ENCODE measurements at places on chromosomes 7 and 10.

GRCh38 chr7:87413029-87413428 is 62.5 kb downstream of the ABCB4 start:
- DNase-seq = no peak

DNA sequence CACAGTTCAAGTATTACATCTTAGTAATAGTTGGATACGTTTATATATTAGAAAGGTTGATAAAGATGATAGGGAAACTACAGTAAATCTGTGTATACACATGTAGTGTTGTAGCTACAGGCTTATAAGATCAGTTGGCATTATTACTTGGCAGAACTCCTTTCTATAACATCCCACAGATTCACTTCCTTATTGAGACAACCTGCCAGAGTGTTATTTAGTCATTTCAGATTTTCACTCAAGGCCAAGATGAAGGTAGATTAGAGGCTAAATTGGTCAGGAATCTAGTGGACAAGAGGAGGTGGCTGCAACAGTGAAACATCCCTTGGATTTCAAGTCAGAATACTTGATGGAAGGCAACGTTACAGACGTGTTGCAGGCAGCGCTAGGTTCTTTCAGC is 63.0 kb downstream of the PAPSS2 start:
- no peak for DNase-seq

DNA sequence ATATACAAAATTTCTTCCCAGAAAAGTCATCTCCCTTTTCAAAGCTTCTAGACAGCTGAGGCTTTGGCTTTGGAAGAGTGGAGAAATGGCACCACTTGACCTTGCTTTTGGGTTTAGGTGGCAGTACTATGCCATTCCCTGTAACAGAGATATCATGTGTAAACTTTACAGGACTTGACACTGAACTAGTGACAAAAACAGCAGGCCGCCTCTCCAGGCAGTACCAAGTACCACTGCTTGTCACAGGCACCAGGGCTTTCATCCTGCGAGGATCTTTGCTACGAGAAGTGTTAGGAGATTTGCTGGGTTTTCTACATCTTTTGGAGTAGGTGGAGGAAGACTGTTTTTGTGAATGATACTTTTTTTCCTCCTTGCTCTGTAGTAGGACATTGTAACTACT is 32.6 kb upstream of the ANLN start:
- DNase-seq = no peak

- no peak for DNase-seq
Observed at GRCh38 chr10:79331709-79332108, 15.6 kb upstream of the PPIF start.

- DNase-seq = no peak
Observed at GRCh38 chr7:135075716-135076115, 72.2 kb upstream of the TMEM140 start.

GRCh38 chr7:4550117-4550516 is 132.0 kb upstream of the FOXK1 start:
- no peak for DNase-seq

- DNase-seq = no peak
Observed at GRCh38 chr7:158322616-158323530, 264.8 kb downstream of the PTPRN2 start.

DNA sequence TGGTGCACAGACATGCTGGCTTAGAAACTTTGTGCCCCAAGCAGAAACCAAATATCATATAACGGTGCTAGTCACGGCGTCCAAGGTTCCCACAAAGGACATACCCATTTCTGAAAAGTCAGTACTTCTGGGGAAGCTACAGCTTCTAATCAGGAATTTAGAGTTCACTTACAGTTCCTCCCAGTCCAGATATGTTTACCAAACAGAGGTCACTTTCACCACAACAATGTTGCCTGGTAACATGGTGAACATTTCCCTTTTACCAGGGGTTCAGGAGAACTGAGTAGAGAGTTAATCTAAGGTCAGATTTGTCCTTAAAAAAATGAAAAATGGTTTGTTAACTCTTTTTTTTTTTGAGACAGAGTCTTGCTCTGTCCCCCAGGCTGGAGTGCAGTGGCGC is 265.9 kb upstream of the MKLN1 start:
- DNase-seq = no peak

DNA sequence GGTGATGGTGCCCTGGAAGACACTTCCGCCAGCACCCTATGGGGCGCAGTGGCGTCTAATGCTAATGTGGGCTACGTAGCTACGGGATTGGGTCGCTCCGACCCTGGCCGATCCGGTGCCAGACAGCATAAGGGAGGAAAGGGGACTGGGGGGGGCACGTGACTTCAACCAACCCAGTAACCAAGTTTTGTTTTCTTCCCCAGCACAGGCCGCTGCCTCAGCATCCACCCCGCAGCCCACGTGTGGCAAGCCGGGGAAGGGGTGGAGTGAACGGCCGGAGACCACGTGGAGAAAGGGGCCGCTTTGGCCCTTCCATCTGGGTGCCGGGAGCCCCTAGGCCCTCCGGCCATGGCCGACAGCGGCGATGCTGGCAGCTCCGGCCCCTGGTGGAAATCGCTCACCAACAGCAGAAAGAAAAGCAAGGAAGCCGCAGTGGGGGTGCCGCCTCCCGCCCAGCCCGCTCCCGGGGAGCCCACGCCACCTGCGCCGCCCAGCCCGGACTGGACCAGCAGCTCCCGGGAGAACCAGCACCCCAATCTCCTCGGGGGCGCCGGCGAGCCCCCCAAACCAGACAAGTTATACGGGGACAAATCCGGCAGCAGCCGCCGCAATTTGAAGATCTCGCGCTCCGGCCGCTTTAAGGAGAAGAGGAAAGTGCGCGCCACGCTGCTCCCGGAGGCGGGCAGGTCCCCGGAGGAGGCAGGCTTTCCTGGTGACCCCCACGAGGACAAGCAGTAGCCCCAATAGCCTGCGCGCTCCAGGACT is 2.5 kb downstream of the PRR15 start:
- DNase-seq = no peak

GRCh38 chr10:82211346-82211745 is 336.4 kb downstream of the NRG3 start:
- no peak for DNase-seq

DNA sequence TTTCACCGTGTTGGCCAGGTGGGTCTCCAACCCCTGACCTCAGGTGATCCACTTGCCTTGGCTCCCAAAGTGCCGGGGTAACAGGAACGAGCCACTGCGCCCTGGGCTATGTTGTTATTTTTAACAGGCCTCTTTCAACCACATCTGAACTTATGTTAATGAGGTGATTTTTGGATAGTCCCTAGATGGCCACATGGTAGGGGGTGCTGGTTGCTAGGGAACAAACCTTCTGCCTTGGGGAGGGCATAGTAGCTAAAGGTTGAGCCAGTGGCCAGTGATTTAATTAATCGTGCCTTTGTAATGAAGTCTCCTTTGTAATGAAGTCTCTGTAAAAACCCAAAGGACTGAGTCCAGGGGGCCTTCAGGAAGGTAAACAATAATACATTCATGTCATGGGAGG is 9.1 kb downstream of the COMTD1 start:
- DNase-seq = no peak

DNA sequence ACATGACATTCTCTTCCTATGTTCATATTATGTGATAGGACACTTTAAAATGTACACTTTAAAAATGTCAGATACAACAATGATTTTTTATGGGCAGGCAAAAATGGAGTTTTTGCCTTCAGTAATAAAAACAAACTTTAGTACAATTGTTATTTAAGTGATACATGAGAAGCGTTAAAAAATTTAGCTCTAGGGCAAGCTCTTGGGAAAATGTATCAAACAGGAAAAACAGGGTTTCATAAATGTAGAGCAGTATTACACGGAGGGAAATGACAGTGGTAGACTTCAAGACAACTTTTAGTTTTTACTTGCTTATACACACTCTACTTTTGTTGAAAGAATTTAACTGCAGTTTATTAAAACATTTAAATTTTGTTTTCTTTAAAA is 1.5 kb downstream of the FHIP2A start:
- DNase-seq = peak; percentile 13

GRCh38 chr10:44400541-44400940 is 15.6 kb upstream of the CXCL12 start:
- DNase-seq = no peak

- no peak for DNase-seq
Observed at GRCh38 chr10:24119896-24120295, 89.0 kb upstream of the KIAA1217 start.

- DNase-seq = no peak
Observed at GRCh38 chr10:106338486-106338885, 826.0 kb downstream of the SORCS1 start.

- no peak for DNase-seq
Observed at GRCh38 chr7:137999496-138000080, 2.3 kb downstream of the CREB3L2 start.

DNA sequence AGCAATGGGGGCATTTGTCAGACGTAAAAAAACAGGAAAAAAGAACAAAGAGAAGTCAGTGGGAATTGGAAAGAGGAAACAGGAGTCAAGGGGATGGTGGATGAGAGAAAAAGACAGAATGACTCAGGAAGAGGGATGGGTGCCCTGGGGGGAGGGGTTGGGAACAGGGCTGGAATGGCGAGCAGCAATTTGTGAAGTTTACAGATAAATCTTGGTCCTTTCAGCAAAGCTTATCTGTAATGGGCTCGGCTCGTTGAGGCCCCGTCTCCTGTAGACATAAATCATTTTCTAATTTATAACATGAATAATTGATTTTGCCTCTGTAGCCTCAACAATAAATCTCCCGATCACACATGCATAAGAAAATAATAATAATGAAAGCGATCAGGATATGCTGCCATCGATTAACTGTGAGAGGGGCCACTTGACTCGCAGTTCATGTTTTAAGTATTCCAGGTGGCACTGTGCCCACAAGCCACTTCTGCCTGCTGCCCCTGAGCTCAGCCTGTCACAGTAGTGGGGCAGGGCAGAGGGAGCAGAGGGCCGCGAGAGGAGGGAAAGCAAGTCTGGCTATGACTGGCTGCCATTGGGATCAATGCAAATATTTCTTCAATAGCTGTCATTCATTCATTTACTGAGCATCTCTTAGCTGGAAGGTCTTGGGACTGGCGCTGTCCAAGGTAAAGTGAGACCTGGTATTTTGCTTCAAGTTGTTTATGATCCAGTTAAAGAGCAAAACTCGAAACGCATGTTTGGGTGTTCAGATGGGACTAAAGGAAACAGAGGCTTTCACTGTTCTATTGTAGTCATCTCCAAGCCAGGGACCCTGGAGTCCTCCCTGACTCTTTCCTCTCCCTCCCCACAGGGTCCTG is 47.4 kb upstream of the R3HCC1L start:
- DNase-seq = no peak

DNA sequence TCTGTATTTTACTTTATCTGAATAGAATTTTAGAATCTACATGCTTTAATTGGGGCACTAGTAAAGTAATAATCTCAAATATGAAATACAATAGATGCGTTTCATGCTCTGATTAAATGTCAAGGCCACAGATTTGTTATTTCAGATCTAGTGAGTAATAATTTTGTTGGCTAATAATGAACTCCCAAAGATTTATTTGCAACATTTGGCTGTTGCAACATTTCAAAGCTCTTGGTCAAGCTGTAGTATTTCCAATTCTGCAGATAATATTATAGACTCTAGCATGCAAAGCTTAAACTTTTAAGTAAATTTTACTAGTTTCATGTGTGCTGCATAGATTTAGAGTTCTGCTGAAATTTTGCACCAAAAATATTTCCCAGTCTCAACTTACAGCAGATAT is 16.7 kb downstream of the LRRN3 start:
- DNase-seq = no peak

GRCh38 chr10:2748287-2748686 is 319.1 kb upstream of the PFKP start:
- no peak for DNase-seq

DNA sequence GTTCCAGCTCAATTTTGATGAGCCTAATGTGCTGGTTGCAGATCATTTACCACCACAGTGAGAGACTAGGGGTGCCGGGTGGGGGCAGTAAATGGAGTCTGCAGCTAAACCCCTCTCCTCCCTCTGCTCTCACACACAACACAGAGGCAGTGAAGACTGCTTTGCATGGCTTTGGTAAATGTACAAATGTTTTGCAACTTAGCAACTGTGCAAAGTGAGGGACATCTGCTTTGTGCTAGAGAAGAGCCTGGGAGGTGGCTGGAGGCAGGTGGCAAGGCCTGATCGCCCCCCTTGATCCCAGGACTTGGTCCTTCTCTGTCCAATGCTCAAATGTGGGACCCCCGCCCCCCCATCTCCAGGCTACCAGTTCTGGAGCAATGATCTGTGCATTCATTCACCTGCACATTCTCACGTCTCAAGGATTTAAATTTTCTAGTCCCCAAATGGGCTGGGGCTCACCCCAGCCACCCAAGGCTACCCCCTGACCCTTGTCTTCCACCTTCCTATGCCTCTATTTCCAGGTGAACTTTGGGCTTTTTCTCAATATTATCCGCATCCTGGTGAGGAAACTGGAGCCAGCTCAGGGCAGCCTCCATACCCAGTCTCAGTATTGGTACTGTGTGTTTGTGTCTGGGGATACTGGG is 11.6 kb downstream of the GHRHR start:
- no peak for DNase-seq

DNA sequence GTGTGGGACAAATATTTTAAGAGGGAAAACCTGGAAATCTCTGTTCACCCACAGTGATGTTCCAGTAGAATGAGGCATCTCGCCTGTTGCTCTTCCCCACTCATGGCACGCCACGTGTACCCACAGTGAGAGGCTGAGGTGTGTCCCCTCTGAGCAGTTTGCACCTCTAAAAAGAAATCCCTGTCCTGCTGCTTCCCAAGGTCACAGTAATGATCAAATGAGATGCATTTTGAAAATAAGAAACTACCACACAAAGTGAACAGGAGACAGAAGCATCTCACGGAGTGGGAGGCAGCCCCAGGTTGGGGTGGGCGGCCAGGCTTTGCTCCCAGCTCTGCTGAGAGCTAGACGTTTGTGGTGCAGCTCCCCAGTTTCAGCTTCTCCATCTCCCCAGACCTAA is 12.4 kb upstream of the ZNF777 start:
- no peak for DNase-seq

DNA sequence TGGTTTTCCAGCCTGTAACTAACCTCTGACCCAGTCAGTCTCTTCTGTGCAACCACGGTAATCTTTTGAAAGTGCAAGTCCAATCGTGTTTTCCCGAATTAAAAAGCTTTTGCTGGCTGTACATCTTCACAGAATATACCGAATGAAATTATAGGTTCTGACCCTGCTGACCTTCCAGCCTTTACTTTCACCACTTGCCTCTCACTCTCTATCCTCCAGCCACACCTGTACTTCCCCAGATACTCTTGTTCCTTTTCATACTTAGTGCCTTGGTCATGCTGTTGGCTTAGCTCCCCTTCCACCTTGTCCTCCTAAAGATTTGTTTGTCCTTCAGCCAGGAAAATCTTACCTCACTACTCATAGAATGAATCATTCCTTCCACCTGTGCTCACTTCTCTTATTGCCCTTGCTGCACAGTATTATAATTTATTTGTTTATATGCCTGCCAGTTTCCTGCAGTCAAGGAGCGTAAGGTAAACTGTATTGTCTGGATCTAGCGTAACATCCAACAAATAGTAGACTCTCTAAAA is 2.3 kb upstream of the PNPLA8 start:
- no peak for DNase-seq

- no peak for DNase-seq
Observed at GRCh38 chr7:150511048-150511447, 3.6 kb upstream of the GIMAP7 start.

- DNase-seq = no peak
Observed at GRCh38 chr7:158125091-158125490, 462.5 kb downstream of the PTPRN2 start.

GRCh38 chr7:36032361-36032818 is 120.7 kb upstream of the EEPD1 start:
- DNase-seq = peak; percentile 28

Data from NCI-H1048 (cell line).